ENCODE measurements at places on chromosomes 12 and 14. TPM values are rescaled to one million over a fixed set of nuclear protein-coding genes. Genes with fewer than 3 reads are reported as not detected.

GRCh38 chr12:28135801-28136439 lies 54.3 kb upstream of the CCDC91 start:
- ATAC-seq: no peak

DNA sequence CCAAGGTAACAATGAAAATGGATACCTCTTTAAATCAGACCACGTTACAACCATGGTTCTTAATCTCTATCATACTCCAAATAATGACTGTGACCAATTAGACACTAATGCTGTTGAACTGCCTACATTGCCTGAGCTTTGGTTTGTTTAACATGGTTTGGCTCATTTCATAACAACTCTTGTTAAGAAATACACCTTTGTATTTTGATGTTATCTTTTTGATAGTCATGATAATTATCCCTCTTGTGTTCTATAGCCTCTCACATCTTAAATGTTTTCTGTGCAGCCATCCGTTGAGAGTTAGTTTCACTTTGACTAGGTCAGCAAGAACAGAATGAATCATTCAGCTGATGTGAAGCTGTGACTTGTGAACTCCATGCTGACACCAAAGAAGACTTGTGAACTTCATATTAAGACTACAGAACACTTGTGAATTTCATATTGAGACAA lies 75.5 kb upstream of the RERGL start:
- no peak for ATAC-seq

DNA sequence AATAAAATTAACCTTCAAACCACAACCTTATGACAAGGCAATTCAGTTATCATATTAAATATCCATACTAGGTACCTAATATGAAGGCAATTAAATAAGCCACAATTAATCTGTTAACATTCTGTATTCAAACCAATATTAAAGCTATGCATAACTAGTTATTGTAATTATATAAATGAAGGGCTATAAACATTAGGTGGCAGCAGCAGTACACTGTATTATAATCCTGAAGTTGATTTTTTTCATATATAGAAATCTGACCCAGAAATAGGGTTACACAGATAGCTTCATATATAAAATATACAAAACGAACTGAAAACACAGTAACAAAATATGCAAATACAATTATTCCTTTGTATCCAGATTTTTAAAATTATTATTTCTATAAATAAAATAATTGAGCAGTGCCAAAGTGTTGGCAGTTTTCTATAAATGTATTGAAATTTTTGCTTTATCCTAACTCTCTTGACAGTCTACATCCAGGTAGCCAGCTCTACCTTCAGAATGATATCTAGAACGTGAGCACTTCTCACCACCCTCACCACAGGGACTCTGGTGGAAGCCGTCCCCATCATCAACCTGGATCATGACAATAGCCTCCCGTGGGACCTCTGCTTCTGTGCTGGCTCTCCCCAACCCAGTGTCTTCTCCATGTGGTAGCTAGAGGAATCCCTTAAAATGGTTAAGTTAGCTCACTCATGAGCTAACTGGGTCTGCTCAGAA lies 136.2 kb downstream of the MED13L start:
- no peak for ATAC-seq

DNA sequence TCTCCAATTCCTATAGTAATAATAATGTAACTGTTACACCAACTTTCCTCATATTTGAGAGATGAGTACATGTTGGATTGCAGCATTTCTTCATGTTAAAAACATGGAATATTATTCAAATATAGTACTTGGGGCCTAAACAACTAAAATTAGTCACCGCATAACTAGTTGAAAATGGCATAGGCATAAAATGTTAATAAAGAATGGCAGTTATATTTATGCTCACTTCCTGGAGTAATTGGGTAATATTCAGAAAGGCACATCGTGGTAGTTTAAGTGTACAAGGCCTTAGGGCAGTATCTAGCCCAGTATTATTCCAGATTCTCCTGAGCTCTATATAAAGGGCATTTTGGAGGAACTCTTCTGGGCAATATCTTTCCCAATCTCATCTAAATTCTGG lies 46.0 kb downstream of the ERGIC2 start:
- ATAC-seq: peak; percentile 67

DNA sequence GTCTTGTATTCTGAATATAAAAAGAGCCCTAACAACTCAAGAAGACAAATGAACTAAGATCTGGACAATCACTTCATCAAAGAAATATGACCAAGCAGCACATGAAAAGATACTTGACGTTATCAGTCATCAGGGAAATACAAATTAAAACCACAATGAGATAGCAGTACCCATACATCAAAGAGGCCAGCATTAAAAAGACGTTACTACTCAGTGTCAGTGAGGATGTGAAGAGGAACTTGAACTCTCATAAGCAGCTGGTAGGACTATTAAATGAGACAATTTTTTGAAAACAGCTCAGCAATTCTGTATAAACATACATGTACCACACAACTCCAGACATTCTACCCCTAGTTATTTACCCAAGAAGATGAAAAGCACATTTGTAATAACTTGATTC lies 55.9 kb downstream of the FERMT2 start:
- ATAC-seq: no peak

DNA sequence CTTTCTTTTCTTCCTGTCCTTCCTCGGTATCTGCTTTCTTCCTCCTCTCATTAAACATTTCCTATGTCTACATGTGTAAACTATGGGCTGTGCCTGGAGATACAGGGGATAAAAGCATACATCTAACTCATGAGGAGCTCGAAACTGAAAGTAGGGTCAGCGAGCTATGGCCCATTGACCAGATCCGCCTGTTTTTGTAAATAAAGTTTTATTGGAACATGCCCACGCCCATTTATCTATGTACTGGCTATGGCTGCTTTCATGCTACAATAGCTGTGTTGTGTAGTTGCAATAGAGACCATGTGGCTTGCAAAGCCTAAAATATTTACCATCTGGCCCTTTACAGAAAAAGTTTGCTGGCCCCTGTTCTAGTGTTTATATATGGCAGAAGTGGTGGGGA lies 500.8 kb upstream of the GARIN6 start:
- ATAC-seq: no peak

GRCh38 chr14:74634964-74635363 lies 22.9 kb upstream of the LTBP2 start:
- ATAC-seq: no peak

DNA sequence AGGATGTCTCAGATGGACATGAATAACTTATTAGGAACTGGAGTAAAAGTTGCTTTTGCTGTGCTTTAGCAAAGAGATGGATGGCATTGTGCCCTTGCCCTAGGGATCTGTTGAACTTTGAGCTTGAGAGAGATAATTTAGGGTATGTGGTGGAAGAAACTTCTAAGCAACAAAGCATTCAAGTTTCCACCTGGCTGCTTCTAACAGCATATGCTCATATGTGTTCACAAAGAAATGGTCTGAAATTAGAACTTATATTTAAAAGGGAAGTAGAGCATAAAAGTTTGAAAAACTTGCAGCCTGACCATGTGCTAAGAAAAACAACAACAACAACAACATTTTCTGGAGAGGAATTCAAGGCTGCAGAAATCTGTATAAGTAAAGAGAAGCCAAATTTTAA lies 7.9 kb upstream of the CPSF6 start:
- ATAC-seq: no peak

GRCh38 chr14:51951656-51952055 lies 37.7 kb upstream of the RTRAF start:
- no peak for ATAC-seq

DNA sequence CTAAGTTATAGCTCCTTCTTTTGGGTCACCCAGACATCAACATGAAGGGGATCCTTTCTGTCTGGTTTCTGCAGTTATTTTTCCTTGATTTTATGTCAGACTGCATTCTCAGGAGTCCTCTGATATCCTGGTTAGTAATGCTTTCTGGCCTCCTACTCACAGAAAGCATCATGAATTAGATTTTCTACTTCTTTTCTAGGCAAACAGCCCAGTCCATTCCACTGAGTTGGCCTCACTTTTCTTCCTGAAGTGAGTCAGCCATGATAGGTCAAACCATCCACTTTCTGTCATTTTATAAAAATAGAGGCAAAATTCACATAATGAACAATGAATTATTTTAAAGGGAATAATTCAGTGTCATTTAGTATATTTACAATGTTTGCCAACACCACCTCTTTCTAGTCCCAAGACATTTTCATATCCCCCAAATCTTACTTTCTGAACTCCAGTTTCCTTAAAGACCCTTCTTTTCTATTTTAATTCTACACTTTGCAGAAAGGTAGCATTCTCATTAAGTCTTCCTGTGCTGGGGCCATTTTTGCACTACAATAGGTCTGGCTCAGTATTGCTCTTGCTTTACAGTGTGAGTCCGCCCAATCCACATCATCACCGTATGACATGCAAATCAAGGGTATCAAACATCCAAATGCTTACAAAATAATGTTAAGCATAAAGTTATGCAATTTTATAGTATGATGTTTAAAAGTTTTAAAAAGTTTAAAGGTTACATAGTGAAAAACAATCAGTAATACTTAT lies 95.1 kb downstream of the UNC79 start:
- no peak for ATAC-seq

DNA sequence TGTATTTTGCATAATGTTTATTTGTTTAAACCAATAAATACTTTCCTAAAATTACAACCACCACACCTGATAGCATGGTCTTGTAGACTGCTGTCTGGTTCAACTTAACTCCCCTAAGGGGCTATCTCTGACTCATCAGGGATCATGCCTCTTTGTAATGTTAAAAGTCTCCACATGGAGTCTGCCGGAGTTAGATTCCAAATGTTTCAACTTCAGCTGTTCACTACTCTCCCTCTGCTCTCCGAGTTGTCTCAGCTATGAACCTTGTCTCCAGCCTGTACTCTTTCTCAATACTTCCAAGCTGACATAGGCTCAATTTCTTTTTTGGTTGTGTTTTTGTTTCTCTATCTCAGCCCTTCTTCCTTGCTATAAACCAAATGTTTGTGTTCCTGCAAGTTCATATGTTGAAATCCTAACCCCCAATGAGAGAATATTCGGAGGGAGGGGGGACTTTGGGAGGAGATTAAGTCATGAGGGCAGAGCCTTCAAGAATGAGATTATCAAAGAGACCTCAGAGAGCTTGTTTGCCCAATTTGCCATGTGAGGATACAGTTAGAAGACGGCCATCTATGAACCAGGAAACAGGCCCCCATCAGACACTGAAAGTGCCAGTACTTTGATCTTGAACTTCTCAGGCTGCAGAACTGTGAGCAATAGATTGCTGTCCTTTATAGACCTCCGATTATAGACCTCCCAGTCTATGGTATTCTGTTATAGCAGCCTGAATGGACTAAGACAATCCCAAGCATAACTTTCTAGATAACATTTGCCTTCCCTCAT lies 858.2 kb downstream of the VRK1 start:
- ATAC-seq: peak; percentile 34

- no peak for ATAC-seq
These were observed 113.2 kb downstream of the CAND1 start for GRCh38 chr12:67382241-67382871.

DNA sequence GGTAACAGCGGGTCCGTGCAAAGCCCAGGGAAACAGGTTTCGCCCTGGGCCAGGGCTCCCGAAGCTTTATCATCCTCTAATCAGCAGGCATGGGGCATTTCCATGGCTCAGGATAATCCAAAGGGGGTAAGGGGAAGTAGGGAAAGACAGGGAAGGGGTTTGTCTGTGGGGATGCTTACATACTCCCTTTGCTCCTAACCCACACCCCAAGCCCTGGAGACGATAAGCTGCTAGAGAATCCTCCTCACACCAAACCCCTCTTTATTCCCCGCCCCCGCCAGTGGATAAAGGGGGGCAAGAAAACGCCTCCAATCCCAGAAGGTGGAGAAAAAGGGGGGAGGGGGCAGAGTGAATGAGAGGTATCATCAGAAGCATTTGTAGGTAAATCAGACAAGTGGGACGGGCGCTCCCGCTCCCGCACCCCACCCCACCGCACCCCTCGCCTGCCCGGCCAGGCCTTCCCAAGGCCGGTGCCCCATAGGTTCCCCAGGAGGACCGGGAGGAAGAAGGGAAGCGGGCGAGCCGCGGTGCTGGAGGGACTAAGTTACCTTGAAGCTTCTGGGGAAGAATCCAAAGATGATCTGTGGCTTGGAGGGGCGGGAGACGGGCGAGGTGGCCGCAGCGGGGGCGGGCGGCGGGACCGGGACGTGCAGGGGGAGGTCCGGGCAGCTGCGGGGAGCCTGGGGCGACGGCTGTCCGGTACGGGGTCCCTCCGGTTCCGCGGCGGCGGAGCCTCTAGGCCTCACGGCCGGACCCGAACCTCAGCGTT lies 762 bp downstream of the PPP2R5E start:
- ATAC-seq: peak; percentile 12

DNA sequence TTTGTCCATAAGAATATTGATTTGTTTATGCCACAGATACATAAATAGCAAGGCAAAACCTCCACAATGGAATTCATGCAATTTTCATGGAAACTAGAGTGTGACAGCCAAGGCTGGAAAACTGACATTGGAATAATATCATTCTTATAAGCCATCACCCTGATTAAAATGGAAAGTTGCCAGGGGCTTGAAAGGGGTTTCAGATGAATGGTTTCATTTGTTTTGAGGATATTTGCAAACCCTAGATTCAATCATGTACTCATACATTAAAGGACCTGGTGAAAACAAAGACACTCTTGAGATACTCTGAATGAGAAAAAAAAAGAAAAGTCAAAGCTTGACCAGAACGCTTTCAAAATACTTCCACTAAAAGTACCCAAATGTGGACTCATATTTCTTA lies 205.7 kb downstream of the DIO2 start:
- no peak for ATAC-seq

DNA sequence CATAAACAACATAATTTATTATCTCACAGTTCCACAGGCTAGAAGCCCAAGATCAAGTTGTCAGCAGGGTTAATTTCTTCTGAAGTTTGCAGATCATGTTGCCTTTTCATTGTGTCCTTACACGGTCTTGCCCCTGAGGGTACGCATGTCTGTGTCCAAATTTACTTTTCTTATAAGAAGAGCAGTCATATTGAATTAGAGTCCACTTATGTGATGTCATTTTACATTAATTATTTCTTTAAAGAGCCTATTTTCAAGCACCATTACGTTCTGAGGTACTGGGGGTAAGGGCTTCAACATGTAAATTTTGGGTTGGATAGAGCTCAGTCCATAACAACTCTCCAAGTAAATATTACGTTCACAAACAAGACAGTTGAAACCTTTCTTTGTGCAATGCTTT lies 236.6 kb upstream of the OR4E1 start:
- ATAC-seq: no peak

- ATAC-seq: no peak
These were observed 1.3 kb downstream of the VASH1 start for GRCh38 chr14:76762411-76763095.

GRCh38 chr12:1380171-1380851 lies 214.1 kb downstream of the FBXL14 start:
- ATAC-seq: no peak

DNA sequence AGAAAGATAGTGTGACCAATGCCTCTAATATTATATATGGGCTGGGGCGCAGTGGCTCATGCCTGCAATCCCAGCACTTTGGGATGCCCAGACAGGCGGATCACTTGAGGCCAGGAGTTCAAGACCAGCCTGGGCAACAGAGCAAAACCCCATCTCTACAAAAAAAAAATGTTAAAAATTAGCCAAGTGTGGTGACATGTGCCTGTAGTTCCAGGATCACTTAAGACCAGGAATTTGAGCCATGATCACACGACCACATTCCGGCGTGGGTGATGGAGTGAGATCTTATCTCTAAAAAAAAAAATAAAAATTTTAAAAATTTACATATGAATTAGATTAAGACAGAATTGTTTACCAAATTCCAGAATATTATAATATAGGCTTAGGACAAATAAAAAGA lies 12.0 kb downstream of the TM7SF3 start:
- no peak for ATAC-seq

The TNS2 gene
- 3.7 TPM for total RNA-seq

The CLEC4A gene
- total RNA-seq: not detected

The TIGAR gene
- 39.4 TPM for total RNA-seq

The RBP5 gene
- 2.6 TPM for total RNA-seq

All from motor neuron (in vitro differentiated cells).